ENCODE measurements at places on chromosomes 13 and 19.
A peak's percentile ranks its signal among the peaks of the same experiment; 100 is the strongest.

GRCh38 chr19:17404015-17404414, 1.4 kb downstream of the BST2 start:
- no peak for DNase-seq

GRCh38 chr19:11251217-11251616, 11.1 kb downstream of the DOCK6 start:
- DNase-seq: no peak

DNA sequence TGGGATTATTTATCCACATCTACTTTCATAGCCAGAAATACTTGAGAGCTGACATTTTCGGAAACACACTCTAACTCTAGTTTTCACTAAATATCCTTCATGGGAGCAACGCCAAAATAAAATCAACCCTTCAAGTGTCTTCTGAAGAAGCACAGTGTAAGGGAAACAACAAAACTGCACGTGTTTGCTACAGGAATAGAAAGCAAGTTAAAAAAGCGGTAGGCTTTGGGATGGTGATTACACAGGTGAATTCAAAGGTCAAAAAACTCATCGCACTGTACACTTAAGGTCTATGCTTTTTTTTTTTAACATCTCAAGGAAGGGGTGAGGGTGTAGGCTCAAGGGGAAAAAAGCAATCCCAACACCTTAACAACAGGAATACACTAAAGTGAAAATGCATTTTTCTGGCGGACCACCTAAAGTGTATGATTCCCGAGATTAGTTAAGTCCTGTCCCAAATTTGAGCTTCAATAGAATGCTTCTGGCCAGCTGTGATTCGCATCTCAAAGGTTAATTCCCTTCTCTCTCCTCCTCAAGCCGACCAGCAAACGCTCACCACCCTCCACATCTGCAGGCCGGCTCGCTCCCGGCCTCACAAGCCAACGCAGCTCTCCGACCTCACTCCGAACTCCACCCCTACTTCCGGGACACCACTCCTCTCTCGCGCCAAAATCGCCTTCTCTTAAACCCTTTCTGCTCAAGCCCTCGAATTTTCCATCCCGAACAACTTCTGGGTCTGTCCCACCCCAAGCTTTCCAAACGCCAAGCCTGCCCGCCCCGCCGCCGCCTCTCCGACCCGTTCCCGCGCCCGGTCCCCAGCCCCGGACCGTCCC, 1.1 kb downstream of the ARGLU1 start:
- peak; percentile 13 for DNase-seq

DNA sequence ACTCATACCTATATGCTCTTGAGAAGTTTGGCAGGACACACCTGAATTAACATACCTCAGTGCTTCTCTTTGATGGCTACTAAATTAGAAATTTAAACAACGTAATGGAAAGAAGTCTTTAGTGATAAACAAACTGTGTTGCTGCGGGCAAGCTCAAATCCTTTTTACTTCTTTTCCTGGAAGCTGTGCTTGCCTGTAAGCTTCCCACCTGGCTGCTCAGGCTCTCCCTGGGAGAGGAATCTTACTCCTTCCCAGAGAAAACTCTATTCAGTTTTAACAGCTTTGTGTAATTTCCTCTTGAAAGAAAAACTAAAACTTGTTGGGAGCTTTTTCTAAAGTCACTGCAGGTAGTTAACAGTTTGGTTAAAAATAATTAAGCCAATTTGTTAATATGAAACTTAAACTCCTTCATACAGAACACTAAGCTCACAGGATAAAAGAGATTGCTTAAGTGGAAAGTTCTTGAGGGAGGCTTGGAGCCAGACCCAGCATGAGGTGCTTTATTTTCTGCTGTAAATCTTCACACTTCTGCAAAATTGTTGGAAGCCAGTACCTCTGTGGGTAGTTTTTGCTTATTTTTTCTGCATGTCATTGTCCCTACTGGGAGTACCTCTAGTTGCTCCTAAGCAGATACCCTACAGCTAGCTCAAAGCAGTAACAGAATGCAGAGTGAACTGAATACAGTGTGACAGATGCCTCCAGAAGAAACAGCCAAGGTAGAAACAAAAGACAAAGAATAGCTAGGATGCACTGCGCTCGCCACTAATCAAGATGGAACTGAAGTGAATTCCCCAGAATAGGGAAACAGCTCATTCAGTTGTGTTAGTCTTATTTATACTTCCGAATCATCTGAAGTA, 1253.0 kb downstream of the PCDH17 start:
- DNase-seq: no peak

All from stimulated activated CD8-positive, alpha-beta memory T cell treated with anti-CD3 and anti-CD28 coated beads, Interleukin-15, amount 100 ng/mL, for 24 hours (primary cell).